Osteoblast (primary cell): ENCODE measurements at places on chromosomes 4 and X. TPM values are rescaled to one million over a fixed set of nuclear protein-coding genes. Genes with fewer than 3 reads are reported as not detected.

GRCh38 chrX:155888139-155888538 lies 7.0 kb downstream of the VAMP7 start:
- DNase-seq: no peak

Gene ASIC5
- not detected in 2 replicates for total RNA-seq

Gene ADGRL3
- 0.29 TPM in 1 of 2 replicates, not detected in the other for total RNA-seq

GRCh38 chrX:37817176-37817575 lies 30.2 kb downstream of the DYNLT3 start:
- no peak for DNase-seq

Gene VCX3B
- not detected in 2 replicates for total RNA-seq

DNA sequence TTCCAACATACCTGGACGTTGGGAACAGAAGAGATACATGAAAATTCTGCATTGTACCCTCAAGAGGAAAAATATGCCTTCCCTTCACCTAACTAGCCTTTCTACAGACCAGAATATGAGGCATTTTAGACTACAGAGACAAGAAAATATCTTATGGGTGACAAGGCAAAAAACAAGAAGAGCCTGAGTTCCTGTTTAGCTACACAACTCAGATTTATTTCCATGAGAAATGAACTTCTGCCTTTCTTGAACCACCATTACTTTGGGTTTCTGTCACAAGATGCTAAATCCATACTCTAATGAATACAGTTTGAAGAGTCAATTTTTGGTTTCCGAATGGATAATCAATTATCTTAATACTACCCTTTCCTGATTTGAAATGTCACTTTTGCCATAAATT lies 18.7 kb downstream of the RCHY1 start:
- DNase-seq: no peak

DNA sequence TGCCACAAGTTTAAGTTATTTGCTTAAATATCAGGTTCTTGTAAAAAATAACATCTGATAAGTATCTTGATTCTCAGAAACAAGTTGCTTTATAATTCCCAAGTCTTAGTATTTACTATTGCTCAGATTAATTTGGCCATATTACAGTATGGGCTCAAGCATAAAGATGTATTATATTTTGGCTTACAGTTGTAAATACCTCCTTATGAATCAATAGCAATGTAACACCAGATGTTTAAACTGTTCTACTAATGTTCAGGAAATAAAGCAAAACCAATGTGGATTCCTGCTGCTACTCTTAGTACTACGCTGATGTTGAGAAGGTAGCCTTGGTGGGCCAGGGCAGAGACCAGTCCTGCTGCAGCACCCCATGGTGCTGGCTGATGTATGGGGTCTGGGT lies 102.7 kb downstream of the MGST2 start:
- no peak for DNase-seq

DNA sequence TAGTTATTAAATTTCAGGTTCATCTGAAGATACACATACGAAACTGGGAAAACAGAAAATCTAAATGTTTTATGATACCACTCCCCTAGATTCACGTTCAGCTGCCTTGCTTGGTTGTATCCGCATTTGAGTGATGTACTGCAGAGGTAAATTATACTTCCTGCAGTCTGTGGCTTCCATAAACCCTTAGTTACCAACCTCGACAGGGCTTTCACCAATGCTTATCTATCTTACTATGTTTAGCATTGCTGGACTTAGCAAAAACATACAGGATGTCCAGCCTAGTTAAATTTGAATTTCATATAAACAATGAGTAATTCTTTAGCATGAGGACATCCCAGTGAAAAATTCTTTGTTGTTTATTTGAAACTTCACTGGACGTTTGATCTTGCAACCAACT lies 108.8 kb downstream of the TMA16 start:
- DNase-seq: no peak

DNA sequence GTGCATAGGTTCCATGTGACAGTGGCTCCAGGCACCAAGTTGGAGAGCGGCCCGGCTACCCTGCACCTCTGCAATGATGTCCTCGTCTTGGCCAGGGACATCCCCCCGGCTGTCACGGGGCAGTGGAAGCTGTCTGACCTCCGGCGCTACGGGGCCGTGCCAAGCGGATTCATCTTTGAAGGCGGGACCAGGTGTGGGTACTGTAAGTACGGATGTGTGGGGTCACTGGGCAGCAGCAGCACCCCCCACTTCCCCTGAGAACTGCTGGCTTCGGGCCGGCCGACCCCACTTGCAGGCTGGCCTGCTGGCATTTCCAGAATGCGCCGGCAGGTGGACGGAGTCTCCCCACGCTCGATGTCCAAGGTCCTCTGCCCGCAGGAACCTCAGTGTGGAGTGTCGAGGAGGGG lies 13.2 kb downstream of the DOK7 start:
- DNase-seq: peak; percentile 46

DNA sequence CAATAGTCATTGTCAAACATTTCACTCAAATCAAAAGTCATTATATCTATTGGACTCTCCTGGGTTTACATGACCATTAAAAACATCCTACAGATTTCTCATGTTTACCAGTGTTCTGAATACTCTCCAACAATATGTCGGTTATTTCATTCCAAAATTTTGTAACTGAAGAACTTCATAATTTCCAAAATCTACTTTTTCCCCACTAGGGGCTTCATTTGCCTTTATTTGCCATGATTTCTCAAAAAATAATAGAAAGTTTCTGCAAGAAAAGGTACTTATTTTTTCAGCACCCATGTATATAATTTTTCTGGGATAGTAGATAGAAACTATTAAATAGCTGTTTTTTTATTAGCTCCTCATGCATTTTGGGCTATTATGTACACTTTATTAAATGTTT lies 49.0 kb downstream of the PRDM5 start:
- no peak for DNase-seq

Gene CENPVL3
- total RNA-seq: not detected in 2 replicates

- no peak for DNase-seq
Observed at GRCh38 chr4:99221980-99222379, 2.9 kb upstream of the ADH6 start.

Gene SYTL5
- under 0.01 TPM in 2 replicates for total RNA-seq

Gene PLAC1
- not detected in 2 replicates for total RNA-seq

Gene VSIG4
- total RNA-seq: 0.72 TPM in 1 of 2 replicates, not detected in the other

Gene CT45A1
- not detected in 2 replicates for total RNA-seq

DNA sequence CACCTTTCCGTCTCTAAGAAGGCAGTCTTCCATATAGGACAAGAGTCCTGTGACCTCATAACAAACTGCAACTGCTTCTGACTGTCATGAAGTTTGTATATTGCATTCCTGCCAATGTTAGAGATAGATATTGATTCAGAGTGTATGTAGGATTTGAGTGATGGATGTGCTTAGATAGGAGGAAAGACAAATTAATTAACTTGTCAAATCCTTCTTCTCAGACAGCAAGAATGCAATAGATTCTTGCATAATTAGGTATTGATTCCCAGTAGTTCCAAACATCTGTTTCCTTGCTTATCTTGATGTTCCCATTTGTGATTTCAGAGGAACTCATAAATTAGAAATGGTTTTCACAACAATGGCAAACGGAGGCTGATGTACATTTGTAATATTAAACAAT lies 555.3 kb downstream of the TRAM1L1 start:
- no peak for DNase-seq

- DNase-seq: peak; percentile 22
Observed at GRCh38 chrX:55907968-55908607, 190.5 kb downstream of the RRAGB start.

DNA sequence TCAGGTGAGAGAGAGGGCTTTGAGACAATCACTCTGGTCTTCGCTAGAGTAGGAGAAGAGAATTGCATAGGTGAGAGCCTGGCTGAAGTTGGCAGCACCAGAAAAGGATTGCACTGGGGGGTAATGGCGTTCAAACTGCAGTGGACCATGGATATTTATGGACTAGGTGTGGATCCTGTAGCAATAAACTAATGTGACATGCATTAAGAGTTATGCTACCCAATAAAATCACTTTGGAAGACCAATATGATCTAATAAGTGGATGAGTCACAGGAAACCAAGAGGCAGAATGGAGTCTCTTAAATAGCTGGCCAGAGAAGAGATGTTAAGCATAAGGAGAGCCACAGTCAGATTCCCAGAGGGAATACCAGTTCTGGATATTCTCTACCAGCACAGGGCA lies 259.8 kb downstream of the FBXO8 start:
- no peak for DNase-seq

DNA sequence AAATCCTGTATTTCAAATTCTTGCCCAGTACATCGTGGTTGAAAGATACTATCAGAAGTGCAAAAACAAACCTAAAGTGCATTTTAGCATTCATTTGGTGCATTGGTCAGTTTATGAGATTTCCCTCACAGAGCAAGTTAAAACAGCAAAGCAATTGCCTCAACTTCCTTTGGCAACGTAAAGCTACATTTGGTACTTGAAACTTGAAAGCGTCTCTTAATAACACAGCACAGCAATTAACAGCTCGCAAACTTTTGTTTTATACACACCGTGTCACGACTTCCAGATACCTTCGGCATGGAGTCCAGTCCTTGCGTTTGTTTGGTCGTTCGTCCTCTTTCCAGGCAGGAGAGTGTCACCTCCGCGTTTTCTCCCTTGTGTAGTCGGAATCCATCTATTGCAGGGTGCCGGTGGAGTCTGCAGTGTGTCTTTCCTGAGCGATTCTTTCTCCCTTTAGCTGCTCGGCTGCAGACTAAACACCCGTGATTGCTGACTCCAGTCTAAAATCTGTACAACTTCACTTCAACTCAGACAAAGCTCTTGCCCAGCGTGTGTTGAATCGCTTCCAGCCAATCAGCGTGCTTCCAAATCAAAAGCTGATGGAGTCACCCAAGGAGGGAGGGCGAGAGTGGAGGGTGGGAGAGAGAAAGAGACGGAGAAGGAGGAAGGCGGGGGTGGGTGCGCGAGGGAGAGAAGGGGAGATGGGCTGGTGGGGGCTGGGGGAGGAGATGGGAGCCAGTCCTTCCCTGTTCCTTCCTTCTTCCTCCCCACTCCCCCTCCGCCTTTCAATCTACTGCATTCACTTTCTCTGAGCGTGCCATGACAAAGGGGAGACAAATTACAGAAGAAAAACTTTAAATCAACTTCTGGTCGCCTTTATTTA lies at the start of gene PCDH18:
Gene PCDH18 (minus strand): TSS at position 509 of the 883 bp plus-strand sequence. CDS start 406 bp downstream, at position 103.
- DNase-seq: peak; percentile 8

Gene FAM47E
- under 0.01 and 0.36 TPM in 2 replicates for total RNA-seq

Gene GAGE13
- total RNA-seq: not detected in 2 replicates

- DNase-seq: no peak
Observed at GRCh38 chr4:138727731-138728130, 287.9 kb upstream of the NOCT start.

GRCh38 chrX:40952855-40953254 lies 132.4 kb upstream of the USP9X start:
- no peak for DNase-seq

GRCh38 chr4:52959541-52959940 lies 97.4 kb downstream of the RASL11B start:
- no peak for DNase-seq

Gene RNF212
- total RNA-seq: 7.1 and 7.6 TPM in 2 replicates

Gene PCYT1B
- total RNA-seq: 0.59 and 1.1 TPM in 2 replicates

Gene JAKMIP1
- not detected in 2 replicates for total RNA-seq

GRCh38 chrX:45435481-45435880 lies 234.8 kb upstream of the DIPK2B start:
- DNase-seq: no peak

DNA sequence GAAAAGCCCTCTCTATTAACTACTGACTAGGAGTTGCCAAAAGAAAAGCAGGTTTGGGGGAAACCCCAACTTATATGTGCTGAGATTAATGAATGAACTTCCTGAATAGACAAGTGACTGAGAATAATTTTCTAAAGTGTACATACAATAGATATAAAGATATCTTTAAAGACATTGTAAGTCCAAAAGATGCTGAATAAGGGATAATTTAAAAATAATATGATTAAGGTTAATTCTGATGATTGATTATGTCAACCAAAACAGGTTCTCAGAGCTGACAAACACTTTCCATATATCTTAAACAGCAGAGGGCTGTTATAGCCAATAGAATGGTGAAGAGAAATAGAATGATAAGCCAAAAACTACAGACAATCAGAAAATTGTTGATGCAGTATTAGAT lies 28.6 kb downstream of the AGA start:
- no peak for DNase-seq

Gene KDR
- total RNA-seq: not detected in 2 replicates

DNA sequence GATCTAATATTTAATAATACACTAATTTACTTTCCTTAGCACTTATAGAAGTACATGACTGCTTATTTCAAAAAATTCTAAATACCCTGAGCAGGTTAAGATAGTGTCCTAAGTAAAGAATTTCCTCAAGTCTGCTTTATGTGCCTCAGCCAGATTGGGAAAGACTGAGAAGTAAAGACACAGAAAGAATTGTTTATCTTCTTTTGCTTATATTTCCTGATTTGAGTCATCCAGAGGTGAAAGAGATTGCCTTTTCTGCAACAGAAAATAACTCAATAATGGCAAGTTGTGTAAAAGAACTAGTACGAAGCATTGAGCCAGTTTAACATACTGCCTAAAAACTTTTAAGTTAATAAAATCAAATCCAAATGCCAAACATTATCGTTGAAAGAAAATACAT lies 45.0 kb downstream of the NAF1 start:
- DNase-seq: no peak

- no peak for DNase-seq
Observed at GRCh38 chr4:92529510-92529909, 225.7 kb downstream of the GRID2 start.

DNA sequence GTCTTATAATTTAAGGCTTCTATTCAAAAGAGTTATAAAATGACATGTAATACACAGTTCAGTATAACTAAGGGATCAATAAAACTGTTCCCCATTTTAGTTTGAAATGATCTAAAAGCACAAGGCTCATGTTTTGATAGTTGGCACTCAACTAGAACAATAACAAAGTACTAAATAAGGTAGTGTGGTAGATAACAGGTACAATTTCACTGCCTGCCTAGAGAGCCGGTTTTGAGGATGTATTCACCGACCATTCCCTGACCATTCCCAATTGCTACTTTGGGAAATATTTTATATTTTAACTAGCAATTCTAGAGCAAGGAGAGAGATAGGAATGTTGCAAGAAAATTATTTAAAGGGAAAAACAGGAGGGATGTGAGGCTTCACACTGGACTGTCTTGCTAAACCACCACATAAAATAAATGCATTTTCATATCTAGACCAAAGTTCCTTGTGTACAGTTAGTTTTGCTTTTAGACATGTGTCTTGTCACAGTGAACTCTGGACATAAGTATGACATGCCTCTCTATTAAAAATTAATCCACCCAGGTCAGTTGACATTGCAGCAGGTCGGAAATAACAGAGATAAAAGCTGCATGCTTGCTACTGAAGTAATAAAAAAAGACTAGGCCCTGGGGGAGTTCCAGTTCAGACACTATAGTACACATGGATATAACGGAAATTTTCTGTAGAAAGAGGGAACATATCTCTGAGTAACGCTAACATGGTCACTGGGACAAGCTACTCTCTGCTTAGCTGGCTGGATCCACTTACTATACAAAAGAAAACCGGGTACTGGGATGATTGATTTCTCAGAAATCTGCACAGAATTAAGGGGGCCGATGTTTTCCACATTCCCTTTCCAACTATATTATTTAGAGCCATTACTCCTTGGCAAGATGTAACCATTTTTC lies 56.3 kb upstream of the NAP1L5 start:
- DNase-seq: no peak

- DNase-seq: no peak
Observed at GRCh38 chr4:129614611-129615010, 518.7 kb downstream of the C4orf33 start.
